ENCODE measurements at places on chromosomes 2 and 18. TPM values are rescaled to one million over a fixed set of nuclear protein-coding genes. Genes with fewer than 3 reads are reported as not detected.

GRCh38 chr2:160055726-160056108, 6.7 kb downstream of the PLA2R1 start:
- no peak for DNase-seq

DNA sequence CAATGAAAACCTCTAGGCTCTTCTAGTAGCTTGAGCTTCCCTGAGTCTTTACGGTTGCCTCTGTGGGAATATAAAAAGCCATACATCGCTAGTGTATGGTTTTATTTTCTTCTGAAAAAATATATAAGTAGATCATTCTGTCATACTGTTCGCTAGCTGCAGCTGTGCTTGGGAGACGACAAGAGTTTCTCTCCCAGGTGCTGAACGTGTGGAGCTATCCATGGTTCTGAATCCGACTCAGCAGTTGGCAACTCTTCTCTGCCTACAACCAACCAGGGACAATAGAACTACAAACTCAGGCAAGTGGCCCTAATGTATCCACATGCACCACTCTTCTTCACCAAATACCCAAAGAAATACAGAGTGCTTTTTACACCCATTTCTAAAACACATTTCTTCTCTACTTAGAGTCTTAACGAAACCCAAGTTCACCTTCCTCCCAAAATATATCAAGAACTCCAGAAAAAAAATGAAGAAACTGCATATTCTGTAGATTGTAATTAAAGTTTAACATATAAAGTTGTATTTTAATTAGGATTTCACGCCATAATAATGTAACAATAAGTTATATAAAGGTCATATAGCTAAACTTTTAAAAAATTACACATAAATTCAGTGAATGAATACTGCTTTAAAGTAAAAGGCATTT, 2.2 kb upstream of the KCNH7 start:
- no peak for DNase-seq

Gene SERPINB13
- not detected for total RNA-seq

Gene MXD1
- 14.3 TPM for total RNA-seq
